ENCODE measurements at places on chromosomes 11 and 22. TPM values are rescaled to one million over a fixed set of nuclear protein-coding genes. Genes with fewer than 3 reads are reported as not detected.

DNA sequence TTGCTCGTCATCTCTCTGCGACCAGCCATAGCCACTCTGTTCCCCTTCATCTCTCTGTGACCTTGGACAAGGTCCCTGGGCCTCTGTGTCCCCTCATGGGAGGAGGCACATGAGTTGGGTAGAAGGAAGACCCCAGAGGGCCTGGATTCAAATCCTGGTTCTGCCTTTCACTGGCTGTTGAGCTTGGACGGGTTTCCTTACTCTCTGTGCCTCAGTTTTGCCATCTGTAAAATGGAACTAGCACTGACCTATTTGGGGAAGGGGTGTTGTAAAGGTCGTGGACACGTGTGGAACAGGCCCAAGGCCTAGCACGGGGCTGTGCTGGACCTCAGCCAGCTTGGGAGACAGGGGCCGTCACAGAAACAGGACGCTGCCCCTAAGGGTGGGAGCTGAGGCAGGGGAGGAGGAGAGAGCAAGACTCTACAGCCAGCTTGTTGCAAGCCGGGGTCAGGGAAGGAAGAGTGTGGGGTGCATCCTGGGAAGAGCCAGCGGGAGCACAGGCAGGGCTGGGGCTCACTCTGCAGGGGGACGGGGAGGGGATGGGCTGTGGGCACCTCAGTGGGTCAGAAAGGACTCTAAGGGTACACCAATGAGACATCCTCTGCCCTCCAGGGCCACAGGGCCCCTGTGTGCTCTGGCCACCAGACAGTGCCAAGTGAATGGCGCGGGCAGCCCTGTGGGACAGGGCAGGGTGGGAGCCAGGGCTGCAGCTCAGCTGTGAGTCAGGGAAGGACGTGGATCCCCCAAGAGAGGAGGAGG lies 59.1 kb downstream of the WNT7B start:
- no peaks in the 10 kb centered on the region for H3K27me3 ChIP-seq
- H3K4me1 ChIP-seq: peaks cover 16% of the 10 kb centered on the region

GRCh38 chr11:44613153-44613552 lies 47.7 kb downstream of the CD82 start:
- H3K27ac ChIP-seq: no peak overlapping the region
- DNase-seq: no peak
- H3K27me3 ChIP-seq: no peaks in the 10 kb centered on the region

- no peak overlapping the region for H3K4me3 ChIP-seq
- no peaks in the 10 kb centered on the region for H3K27me3 ChIP-seq
- no peaks in the 10 kb centered on the region for H3K36me3 ChIP-seq
- DNase-seq: no peak
Measured at GRCh38 chr22:38925571-38926041, 31.8 kb upstream of the APOBEC3A start.

DNA sequence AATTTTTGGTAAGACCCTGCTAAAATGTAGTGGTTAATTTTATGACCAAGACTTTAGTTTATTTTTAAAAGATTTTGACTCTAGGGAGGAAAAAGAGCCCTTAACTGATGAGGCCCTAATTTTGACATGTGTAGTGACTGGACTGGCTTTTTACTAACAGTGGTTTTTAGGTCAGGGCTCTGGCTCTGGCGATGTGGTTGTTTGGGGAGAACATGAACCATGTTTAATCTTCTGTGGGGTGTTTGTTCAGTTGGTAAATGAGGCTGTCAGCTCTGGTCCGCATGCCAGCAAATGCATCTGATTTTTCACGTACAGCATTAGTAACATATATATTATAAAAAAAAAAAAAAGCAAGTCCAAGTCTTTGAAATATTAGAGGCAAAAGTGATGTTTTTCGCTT lies 104.3 kb downstream of the EXT2 start:
- no peak overlapping the region for H3K4me3 ChIP-seq
- no peak overlapping the region for H3K27ac ChIP-seq
- H3K27me3 ChIP-seq: no peaks in the 10 kb centered on the region
- H3K4me1 ChIP-seq: no peaks in the 10 kb centered on the region
- H3K36me3 ChIP-seq: no peaks in the 10 kb centered on the region

- H3K36me3 ChIP-seq: no peaks in the 10 kb centered on the region
- peaks cover 18% of the 10 kb centered on the region for H3K4me1 ChIP-seq
- H3K27ac ChIP-seq: peak overlapping the region; percentile 32
- no peak overlapping the region for H3K4me3 ChIP-seq
Measured at GRCh38 chr22:40107244-40107643, 70.5 kb upstream of the TNRC6B start.

DNA sequence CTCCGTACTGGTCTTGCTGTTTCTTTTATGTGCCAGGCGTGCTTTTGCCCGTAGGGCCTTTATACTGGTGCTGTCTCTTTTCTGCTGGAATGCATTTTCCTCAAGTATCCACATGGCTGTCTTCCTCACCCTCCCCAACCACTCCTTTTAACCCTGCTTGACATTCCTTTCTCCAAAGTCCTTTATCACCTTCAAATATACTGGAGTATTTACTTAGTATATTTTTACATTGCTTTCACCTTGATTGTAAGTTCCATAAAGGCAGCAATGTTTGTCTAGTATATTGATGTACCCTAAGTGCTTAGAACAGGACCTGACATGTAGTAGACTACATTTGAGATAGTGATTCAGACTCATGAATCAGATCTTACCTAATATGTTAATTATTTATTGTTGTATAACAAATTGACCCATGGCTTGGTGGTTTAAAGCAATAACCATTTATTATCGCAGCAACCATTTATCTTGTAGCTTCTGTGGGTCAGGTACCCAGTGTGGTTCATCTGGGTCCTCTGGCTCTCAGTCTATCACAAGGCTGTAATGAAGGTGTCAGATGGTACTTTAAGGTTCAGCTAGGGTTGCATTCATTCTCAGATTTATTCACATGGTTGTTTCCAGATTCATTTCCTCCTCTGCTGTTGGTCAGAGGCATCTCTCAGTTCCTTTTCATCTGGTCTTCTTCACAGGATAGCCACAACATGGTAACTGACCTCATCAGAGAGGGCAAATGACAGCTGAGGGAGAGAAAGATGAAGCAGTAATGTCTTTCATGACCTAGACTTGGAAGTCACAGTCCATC lies 34.2 kb downstream of the DDX10 start:
- H3K36me3 ChIP-seq: no peaks in the 10 kb centered on the region
- H3K4me3 ChIP-seq: no peak overlapping the region
- no peak overlapping the region for H3K27ac ChIP-seq
- H3K27me3 ChIP-seq: no peaks in the 10 kb centered on the region
- H3K4me1 ChIP-seq: no peaks in the 10 kb centered on the region

DNA sequence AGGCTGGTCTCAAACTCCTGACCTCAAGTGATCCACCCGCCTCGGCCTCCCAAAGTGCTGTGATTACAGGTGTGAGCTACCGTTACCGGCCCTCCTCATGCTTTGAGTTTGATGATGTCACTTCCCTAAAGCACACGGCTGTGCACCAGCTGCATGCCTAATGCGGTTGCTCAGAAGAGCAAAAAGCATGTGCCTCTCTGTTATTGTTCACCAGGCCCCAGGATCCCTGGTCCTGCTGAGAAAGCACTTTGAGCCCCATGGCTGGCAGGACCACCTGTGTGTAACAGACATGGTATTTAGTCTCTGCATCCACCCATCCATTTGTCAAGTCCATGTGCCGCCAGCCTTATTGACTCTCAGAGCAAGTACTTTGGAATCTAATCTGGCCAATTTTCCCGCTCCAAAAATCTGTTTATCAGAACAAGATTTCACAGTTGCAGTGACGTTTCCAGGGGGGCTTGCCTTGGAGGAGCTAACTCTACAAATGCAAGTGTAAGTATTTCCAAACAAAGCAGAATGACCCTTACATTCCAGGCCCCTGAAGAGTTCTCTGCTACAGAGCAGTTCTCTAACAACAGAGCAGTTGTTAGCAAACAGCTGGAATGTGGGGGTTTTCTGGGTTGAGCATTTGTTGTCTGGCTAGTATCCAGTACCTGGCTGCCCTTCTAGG lies 89.4 kb downstream of the LDLRAD3 start:
- no peak for DNase-seq
- no peaks in the 10 kb centered on the region for H3K27me3 ChIP-seq
- peaks cover 22% of the 10 kb centered on the region for H3K4me1 ChIP-seq
- no peaks in the 10 kb centered on the region for H3K36me3 ChIP-seq
- H3K4me3 ChIP-seq: no peak overlapping the region

- H3K27ac ChIP-seq: no peak overlapping the region
- no peak for DNase-seq
- no peaks in the 10 kb centered on the region for H3K27me3 ChIP-seq
- peaks cover 2% of the 10 kb centered on the region for H3K36me3 ChIP-seq
Measured at GRCh38 chr11:17098658-17099057, 21.2 kb upstream of the RPS13 start.

GRCh38 chr22:45769569-45770210 lies 98.1 kb downstream of the ATXN10 start:
- H3K4me3 ChIP-seq: no peak overlapping the region
- no peaks in the 10 kb centered on the region for H3K27me3 ChIP-seq
- no peak overlapping the region for H3K27ac ChIP-seq
- no peak for DNase-seq
- no peaks in the 10 kb centered on the region for H3K4me1 ChIP-seq

DNA sequence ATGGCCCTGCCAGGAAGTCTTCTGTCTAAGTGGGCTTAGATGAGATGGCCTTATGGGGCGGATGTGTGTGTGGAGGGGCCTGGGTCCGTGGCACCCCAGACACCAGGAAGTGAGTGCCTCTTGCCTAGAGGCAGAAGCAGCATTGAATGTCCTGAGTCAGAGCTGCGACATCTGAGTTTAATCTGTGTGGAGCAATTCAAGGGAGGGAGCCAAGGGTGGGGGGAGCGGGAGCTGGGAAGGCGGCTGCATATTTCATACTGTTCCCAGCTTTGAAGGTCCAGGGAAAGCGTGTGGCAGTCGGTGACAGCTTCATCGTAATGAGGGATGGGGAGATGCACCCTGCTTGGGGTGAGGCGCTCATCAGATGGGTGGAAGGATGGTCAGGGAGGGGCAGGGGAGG lies 73.5 kb upstream of the THY1 start:
- no peaks in the 10 kb centered on the region for H3K27me3 ChIP-seq
- no peak overlapping the region for H3K27ac ChIP-seq
- no peak for DNase-seq
- H3K4me3 ChIP-seq: no peak overlapping the region
- no peaks in the 10 kb centered on the region for H3K36me3 ChIP-seq
- H3K4me1 ChIP-seq: no peaks in the 10 kb centered on the region

DNA sequence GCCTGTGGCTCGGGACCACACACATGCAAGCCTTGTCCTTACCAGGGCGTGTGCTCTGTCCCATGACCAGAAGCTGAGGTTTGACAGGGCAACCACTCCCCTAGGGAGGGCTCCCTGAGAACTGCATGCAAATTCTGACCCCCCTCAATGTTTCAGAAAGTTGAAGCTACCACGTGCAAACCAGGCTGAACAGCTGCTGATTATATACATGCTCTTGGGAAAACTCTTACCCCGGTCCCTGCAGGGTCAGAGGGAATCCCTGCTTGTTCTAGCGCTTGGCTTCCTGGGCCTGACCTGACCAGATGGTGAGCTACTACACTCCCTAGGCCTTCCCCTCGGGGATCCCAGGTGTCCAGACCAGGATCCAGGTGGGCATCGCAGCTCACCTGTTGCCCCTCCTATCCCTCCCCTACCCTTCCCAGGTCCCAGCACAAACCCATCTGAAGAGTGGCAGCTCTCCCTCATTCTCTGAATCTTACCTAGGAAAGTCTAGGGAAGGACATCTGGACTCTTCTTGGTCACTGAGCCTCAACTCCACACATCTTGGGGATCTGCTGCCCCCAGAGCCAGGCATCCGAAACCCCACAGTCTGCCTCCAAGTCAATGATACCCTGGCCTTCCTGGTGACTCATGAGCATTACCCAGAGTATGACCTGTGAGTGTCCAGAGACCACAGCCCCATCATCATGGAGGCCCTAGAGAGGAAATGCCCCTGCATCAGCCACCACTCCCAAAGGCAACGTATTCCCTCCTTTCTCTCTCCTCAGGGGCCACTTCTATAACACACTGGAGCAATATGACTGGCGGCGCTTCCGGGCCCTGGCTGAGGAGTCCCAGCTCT lies 61.5 kb downstream of the BTG4 start:
- no peaks in the 10 kb centered on the region for H3K4me1 ChIP-seq
- H3K36me3 ChIP-seq: no peaks in the 10 kb centered on the region
- H3K4me3 ChIP-seq: no peak overlapping the region
- DNase-seq: no peak

- no peaks in the 10 kb centered on the region for H3K36me3 ChIP-seq
- H3K27ac ChIP-seq: no peak overlapping the region
- H3K4me1 ChIP-seq: no peaks in the 10 kb centered on the region
- no peaks in the 10 kb centered on the region for H3K27me3 ChIP-seq
Measured at GRCh38 chr11:112315861-112316739, 55.4 kb upstream of the PLET1 start.

DNA sequence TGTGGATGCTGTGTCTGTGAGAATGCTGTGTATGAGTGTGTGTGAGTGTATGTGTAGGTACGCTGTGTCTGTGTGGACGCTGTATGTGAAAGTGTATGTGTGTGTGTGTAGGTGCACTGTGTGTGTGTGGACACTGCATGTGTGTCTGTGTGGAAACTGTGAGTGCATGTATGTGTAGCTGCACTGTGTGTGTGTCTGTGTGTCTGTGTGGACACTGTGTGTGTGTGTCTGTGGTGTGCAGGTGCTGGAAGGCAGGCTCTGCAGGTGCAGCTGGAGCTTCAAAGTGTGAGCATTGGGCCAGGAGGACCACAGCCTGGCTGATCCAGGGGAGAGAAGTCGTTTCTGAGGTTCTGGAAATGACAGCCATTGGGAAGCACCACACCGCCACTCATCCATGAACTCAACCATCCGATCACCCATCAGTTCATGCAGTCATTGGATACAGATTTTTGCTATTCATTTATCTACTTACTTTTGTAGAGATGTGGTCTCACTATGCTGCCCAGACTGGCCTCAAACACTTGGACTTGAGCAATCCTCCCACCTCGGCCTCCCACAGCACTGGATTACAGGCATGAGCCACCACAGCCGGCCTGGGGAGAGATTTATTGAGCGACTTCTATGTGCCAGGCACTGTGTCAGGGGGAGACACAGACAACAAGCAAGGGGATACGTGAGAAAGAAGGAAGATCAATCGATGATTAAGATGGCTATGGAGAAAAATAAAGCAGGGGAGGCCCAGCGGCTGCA lies 9.6 kb downstream of the TRPM5 start:
- DNase-seq: no peak

HPX gene
- 1.1 TPM for total RNA-seq

TRIM64C gene
- total RNA-seq: not detected

ANGPTL5 gene
- total RNA-seq: 0.14 TPM

LRRC32 gene
- 5.7 TPM for total RNA-seq

LIN7C gene
- 22.1 TPM for total RNA-seq

GPR83 gene
- not detected for total RNA-seq

BBOX1 gene
- 0.76 TPM for total RNA-seq

Measured in pancreas (tissue), 10 donors.